ENCODE measurements at places on chromosomes 6 and 20.

DNA sequence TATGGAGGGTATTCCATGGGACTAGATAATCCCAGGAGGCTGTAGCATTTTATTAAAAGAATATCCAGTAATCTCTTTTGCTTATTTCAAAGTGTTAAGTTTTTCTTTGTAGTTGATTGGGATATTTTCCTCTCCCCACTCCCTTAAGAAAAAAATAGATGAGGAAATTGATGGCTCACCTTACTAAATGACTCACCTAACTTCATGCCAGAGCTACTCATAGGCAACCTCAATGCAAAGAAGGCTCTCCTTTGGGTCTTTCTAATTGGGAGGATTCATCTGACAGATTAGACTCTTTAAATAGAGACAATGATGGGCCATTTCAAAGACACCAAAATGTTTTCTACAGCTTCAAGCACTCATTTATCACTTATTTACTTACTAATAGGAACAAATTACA is 528.5 kb upstream of the BTBD3 start:
- no peak for DNase-seq

DNA sequence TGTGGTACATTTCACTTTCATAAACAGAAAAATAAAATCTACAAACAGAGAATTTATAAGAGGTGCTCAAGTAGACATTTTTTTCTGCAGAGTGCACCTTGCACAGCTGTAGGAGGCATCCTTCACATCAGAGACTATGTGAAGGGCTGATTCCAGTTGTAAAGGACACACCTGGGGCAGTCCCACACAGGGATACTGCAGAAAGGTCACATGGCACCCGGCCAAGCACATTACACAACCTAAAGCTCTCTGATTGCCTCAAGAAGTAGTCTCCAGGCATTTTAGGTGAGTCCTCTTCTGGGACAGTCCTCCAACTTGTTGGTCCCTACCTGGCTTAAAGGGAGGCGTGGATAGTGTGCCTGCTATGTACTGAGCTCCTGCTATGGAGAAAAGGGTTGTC is 502.9 kb upstream of the NOX3 start:
- DNase-seq, result no peak

DNA sequence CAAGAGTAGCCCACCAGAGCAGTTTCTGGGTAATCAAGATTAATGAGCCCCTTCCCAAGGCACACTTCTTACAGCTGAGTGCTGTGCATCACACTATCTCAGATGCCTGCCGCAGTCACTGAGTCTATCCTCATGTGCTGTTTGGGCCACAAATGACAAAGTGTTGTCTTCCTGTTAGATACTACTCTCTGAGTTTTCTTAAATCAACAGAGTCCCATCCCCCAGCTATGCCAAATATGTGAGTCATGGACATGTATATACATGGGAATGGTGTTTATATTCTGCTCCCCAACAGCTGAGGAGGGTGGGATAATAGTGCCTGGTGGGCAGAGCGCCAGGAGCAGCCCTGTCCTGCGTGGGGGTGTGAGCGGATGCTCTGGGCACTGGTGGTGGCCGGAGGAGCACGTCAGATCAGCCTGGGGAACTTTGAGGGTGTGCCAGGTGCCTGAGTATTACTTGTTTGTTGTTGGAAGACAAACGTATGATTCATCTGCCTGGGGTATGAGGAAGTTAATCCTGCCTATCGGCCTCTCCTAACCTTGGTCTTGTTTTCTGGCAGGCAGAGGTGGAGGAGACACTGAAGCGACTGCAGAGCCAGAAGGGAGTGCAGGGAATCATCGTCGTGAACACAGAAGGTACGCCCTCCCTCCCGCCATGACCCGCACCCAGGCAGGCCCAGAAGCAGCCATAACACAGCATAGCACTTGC is 9.6 kb downstream of the DYNLRB1 start:
- no peak for DNase-seq

- DNase-seq, result no peak
Observed at GRCh38 chr6:40472353-40472752, 114.8 kb downstream of the LRFN2 start.

DNA sequence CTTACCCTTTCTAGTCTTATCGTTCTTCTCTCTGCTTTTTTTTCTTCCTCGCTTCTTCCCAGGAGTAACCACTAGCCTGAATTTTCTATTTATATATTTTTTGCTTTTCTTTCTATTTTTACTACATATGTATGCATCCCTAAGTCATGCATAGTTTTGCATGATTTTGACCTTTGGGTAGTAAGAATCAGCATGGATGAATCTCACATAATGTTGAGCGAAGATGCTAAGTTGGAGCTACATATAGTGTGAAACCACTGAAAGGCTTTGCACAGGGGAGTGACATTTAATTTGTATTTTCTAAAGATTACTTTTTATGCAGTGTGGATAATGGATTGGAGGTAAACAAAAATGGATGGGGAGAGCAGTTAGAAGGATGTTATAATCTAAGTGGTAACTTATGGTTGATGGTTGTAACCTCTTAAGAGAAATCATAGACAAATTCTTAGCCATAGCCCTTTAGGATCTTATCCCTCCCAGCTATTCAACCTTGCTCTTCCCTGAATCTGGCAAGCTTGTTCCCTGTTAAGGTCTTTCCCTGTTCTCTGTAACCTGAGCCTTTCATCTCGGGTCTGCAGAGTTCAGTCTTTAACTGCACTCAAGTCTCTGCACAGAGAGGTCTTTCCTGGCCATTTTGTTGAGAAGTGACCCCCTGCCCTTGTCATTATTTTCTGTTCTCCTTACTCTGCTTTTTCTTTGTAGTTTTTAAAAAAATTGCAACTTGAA is 18.0 kb downstream of the PEX7 start:
- no peak for DNase-seq

DNA sequence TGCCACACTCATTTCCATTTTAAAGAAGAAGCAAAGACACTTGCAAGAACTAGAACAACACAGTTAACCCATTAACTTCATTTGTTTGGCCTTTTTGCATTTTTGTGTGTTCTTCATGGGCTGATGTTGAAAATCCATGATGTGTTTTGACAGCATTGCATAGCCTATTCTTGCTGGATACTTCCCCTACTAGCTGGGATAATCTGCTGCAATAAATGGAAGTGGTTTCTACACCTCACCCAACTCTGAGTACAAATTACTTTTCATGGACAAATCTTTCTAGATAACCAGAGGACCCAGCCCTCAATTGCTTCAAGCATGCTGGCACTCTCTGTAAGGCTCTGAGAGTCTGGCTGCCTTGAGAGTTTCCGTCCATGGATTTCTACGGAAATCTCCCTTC is 26.5 kb downstream of the CST9L start:
- DNase-seq, result no peak

GRCh38 chr6:89242574-89243330 is 25.6 kb upstream of the GABRR1 start:
- DNase-seq, result no peak

GRCh38 chr6:3726421-3726820 is 25.1 kb downstream of the PXDC1 start:
- no peak for DNase-seq

- no peak for DNase-seq
Observed at GRCh38 chr20:21278829-21279228, 24.3 kb upstream of the XRN2 start.

DNA sequence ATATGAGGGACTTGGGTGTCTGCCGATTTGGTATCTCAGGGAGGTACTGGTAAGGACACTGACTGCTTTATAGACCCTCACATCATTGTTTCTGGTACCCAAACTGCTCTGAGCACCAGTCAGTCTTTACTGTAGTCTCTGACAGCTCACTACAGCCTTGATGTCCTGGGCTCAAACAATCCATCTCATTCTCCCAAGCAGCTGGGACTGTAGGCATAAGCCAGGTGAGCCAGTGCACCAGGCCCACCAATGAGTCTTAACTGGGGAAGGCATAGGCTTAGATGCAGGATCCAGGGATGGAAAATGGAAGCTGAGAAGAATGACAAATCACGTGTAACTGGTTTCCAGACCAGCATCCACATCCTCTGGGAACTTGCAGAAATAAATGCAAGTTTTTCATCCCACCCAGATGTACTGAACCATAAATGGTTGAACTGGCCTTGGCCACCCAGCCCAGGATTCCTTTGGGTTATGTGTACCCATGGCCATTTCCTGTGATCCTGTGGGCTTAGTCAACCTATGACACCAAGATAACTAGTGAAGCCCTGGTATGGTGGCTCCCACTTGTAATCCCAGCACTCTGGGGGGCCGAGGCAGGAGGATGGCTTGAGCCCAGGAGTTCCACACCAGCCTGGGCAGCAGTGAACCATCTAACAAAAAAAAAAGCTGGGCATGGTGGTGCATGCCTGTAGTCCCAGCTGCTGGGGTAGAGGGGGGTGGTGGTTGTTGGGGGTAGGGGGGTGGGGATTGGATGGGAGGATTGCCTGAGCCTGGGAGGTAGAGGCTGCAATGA is 5.8 kb downstream of the TUBB start:
- DNase-seq, result no peak

DNA sequence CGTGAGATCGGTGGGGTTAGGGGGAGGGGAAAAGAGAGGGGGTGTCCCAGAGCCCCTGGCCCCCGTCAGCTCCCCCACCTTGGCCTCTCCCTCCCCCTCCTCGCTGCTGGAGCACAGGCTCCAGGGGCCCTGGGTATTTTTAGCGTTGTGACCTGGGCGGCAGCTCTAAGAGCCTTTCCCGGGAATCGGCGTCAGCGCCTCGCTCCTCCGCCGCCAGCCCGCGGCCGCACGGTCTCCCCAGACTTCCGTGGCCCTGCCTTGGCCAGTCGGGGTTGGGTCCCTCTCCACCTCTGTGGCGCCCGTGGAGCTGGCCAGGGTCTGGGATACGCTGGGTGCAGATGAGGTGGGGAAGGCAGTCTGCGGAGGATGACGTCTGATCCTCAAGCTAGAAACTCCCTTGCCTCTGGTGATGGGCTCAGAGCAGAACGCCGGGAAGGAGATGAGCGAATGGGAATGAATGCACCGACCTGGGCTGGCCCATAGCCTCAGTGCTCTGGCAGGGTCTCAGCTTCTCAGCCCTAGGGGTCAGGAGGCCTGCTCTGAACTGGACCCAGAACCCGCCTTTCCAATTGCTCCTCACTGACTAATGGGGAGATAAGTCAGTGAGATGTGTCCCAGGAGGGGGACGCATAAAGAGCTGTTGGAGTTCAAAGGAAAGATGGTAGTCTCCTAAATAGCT is 883 bp upstream of the DBNDD2 start:
- no peak for DNase-seq

GRCh38 chr6:114576330-114576729 is 233.5 kb upstream of the HS3ST5 start:
- no peak for DNase-seq

- no peak for DNase-seq
Observed at GRCh38 chr20:4805663-4806449, 84.1 kb downstream of the PRND start.

DNA sequence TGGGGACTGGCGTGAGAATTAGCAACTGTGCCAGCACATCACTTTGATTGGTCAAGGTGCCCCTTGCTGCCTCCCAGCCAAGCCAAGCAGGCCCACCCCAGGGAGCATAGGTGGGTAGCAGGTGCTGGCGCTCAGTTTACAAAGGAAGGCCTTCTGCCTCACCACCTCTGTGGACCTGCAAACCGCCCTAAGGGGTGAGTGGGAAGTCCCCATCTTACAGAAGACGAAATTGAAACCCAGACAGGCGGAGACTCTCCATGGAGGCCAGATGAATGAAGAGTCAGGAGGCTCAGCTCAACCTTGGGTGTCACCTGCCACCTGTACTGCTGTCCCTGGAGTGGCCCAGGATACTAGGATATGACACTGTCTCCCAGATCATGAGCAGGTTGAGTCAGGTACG is 21.5 kb upstream of the MAS1L start:
- no peak for DNase-seq

DNA sequence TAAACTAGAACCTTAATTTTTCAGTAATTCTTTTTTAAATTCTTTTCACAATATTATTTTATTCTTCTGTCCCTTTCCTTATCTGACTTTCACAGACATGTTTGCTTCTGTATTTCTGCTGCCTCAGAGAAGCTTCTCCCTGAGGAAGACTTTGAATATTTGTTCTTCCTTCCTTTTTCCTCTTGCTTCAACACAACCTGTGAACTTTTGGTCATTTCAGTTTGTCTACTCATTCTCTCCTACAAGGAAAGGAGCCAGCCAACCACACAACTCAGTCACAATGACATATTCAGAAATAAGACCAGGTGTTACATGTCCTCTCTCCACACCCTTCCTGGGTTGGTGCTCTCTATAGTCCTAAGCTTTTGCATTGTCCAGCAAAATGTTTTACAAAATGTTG is 310.4 kb downstream of the TFAP2B start:
- DNase-seq, result no peak

DNA sequence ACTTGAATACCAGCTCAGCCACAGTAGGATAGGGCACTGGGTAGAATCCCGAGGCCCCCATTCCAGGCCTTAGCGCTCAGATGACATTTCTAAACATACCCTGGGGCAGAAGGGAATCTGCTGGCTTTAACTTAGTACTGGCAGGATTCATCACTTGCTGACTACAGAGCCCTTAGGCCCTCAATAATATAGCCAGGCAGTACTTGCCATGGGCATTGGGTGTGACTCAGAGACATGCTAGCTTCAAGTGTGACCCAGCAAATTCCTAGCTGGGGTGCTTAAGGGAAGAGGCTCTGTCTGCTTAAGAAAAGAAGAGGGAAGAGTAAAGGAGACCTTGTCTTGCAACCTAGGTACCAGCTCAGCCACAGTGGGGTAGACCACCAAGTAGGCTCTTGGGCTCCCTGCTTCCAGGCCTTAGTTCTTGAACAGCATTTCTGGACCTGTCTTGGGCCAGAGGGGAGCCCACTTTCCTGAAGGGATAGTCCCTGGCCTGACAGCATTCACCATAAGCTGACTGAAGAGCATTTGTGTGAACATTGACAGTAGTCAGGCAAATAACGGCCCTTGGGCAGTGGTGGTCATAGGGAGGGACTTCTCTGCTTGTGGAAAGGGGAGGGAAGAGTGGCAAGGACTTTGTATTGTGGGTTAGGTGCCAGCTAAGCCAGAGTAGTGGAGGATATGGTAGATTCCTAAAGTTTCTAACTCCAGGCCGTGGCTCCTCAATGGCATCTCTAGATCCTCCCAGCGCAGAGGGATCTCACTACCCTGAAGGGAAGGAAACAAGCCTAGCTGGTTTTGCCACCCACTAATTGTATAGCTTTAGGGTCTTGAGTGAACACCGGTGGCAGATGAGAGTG is 48.5 kb upstream of the HACE1 start:
- no peak for DNase-seq

DNA sequence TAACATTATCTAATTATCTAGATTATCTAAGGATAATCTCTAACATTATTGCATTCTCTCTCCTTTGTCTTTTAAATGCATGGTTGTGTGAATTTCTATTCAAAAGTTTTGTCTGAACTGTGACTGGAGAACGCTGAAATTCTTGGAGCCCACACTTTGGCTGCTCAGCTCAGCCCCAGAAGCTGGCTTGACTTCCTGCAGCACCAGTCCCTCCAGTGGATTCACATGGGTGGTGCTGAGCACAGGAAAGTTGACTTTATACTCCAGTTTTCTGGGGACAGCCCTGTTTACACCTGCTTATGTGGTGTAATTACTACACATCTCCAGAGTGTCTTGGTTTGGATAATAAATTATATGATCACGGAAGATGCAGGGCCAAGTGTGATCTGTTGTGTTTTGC is 255.1 kb upstream of the NOX3 start:
- DNase-seq, result no peak

GRCh38 chr20:46063652-46064054 is 26.1 kb downstream of the NCOA5 start:
- DNase-seq, result no peak

Data from T-helper 1 cell (primary cell).